ENCODE measurements at places on chromosomes 5 and 9.
A peak's percentile ranks its signal among the peaks of the same experiment; 100 is the strongest.

DNA sequence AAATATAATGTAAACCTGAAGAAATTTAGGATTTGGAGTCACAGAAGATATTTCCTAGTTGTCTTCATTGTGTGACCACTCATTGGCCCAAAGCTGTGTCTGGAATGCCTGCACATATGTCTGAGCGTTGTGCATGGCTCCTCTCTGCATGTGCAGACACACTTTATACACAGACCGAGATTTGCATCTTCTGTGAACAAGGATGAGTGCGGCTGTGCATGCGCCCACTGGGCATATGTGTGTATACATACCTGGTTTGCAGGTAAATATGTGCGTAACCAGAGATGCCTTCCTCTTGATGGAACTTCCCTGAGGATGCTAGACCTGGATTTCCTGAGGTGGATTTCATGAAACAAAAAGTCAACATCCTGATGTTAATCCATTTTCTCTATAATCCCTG lies 19.1 kb downstream of the PHF2 start:
- DNase-seq = no peak
- no peak overlapping the region for H3K27ac ChIP-seq
- no peaks in the 10 kb centered on the region for H3K27me3 ChIP-seq
- no peak overlapping the region for H3K4me3 ChIP-seq

DNA sequence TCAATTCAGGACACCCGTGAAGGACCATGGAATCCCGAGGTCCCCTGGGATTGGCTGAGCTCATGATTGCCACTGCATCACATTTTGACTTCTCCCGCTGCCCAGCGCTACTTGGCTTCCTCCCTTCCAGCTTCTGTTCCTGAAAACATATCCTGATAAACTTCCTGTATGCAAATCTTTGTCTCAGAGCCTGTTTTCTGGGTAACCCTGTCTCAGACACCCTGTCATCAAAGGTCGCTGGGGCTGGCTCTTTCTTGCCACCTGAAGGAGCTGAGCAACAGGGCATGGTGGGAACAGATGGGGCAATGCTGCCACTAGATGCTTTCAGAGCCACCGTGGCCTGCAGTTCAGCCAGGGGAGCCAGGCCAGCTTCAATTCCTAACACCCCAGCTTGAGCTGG lies 154.3 kb upstream of the TBC1D2 start:
- H3K4me1 ChIP-seq = no peaks in the 10 kb centered on the region
- H3K27me3 ChIP-seq = no peaks in the 10 kb centered on the region
- no peaks in the 10 kb centered on the region for H3K36me3 ChIP-seq
- H3K4me3 ChIP-seq = no peak overlapping the region
- H3K27ac ChIP-seq = no peak overlapping the region
- DNase-seq = no peak

GRCh38 chr9:136403915-136404800 lies 4.2 kb upstream of the SNAPC4 start:
- H3K36me3 ChIP-seq = peaks cover 9% of the 10 kb centered on the region
- DNase-seq = no peak
- H3K27me3 ChIP-seq = no peaks in the 10 kb centered on the region
- no peak overlapping the region for H3K4me3 ChIP-seq
- H3K27ac ChIP-seq = no peak overlapping the region

GRCh38 chr5:65539827-65540226 lies 23.1 kb downstream of the CENPK start:
- H3K27me3 ChIP-seq = no peaks in the 10 kb centered on the region
- H3K4me3 ChIP-seq = no peak overlapping the region
- no peak overlapping the region for H3K27ac ChIP-seq
- no peaks in the 10 kb centered on the region for H3K4me1 ChIP-seq
- no peaks in the 10 kb centered on the region for H3K36me3 ChIP-seq

GRCh38 chr9:37030611-37030939 lies 3.5 kb downstream of the PAX5 start:
- DNase-seq = no peak
- no peak overlapping the region for H3K27ac ChIP-seq
- peaks cover 11% of the 10 kb centered on the region for H3K27me3 ChIP-seq

DNA sequence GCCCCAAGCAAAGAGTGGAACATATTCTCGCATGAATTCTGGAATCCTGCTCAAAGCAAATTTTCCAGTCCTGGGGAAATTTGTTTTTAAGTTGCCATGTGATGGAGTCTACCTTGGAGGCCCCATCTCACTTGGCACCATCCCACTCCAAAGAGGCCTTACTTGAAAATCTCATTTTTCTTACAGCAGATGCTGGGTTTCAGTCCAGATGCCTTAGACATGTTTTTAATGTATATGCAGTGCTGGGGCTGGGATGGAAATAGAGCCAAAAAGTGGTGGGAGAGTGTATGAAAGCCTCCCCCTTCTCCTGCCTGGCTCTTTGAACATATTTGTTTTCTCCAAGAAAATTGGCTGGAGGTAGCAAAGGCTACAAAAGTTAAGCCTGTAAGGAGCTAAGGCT lies 493.7 kb downstream of the ENC1 start:
- H3K4me3 ChIP-seq = no peak overlapping the region
- DNase-seq = no peak
- no peaks in the 10 kb centered on the region for H3K27me3 ChIP-seq
- no peak overlapping the region for H3K27ac ChIP-seq

DNA sequence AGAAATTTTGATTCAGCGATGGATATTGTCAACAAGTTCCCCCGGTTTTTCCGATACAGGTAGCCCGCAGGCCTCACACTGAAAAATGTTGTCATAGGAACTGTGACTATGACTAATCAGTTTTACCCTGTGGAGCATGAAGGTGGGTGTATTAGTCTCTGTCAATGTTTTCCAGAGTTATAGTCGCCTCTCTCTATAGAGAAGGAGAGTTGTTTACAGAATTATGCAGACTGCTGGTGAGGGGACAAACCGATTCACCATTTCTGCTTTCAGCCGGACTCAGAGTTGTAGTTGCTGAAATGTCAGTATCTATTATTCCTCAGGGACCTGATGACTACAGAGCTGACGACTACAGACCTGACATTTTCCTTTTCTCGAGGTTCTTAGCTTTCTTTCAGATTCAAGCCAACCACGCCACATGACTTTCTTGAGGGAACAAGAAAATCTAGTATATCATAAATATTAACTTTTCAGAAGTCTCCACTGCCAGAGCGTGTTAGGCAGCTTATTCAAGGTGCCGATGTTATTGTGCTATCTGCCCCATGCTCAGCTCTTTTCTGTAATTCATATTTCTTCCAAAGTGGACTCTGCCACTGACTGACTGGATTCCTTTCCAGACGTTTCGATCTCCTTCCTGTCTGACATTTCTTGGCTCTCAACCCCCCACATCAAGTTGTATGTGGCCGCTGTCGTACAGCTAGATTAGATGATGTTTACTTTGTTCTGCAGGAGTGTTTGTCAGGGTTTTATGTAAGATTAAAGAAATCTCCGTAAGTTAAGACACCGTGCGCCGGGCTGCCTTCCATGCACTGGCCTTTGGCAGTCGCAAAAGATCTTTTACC lies 178.1 kb downstream of the FGF1 start:
- H3K27me3 ChIP-seq = no peaks in the 10 kb centered on the region
- H3K4me3 ChIP-seq = peak overlapping the region; percentile 3
- peak; percentile 82 for DNase-seq
- H3K27ac ChIP-seq = peak overlapping the region; percentile 72
- peaks cover 58% of the 10 kb centered on the region for H3K4me1 ChIP-seq
- peaks cover 14% of the 10 kb centered on the region for H3K36me3 ChIP-seq

DNA sequence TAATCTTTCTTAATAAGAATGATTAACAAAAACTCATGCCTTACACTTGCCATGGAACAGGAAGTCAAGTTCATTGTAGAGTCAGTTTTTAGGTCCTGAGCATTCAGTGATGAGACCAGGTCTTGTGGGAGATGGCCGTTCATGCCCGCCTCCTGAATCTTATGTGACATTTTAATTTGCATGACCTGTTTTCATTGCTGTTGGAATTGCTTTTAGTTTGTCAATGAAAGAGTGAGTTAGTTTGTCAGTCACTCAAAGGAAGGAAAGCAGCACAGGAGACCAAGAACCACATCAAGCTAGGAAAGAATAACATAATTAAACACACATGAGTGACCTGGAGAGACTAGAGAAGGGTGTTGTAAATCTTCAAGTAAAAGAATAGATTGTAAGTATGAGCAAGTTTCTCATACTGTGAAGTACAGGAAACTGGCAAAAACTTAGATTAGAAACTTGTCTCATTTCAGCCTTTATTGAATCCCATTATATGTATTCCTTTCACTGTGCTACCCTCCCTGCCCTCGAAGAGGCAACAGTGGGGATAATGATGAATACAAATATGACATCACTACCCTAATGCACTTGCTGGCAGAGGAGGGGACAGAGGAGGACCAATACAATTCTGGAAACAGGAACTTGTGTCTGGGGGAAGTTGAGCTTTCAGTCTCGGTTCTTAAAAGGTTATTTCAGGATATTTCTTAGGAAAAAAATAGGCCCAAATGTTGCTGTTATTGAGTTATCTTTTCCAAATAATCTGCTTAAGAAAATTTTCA lies 64.3 kb upstream of the C6 start:
- DNase-seq = no peak
- no peak overlapping the region for H3K27ac ChIP-seq
- H3K4me3 ChIP-seq = no peak overlapping the region
- H3K27me3 ChIP-seq = no peaks in the 10 kb centered on the region
- H3K36me3 ChIP-seq = no peaks in the 10 kb centered on the region
- H3K4me1 ChIP-seq = 0 out of 2 replicates have a peak, but pooled peaks cover 6% of the 10 kb centered on the region
